ENCODE measurements at places on chromosomes 5 and 9. TPM values are rescaled to one million over a fixed set of nuclear protein-coding genes. Genes with fewer than 3 reads are reported as not detected.

GRCh38 chr9:108434502-108434901 is 421.3 kb downstream of the ACTL7B start:
- DNase-seq, result no peak

DNA sequence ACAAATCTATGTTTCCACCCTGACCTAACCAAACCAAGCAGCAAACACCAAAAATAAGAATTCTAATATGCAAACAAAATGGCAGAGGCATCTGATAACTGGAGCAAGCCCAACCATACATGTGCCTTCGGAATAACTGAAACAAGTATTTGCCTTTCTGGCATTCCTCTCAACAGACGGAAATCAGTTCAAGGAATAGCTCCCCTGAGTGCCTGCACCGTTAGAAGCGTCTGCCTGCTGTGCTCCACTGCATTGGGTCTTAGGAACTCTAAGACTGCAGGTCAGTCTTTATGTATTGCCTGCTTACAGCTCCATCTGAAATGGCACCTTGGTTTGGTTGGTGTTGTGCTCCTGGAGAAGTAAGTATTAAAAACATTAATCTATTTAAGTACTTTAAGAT is 98.5 kb downstream of the MRPS27 start:
- DNase-seq, result no peak

DNA sequence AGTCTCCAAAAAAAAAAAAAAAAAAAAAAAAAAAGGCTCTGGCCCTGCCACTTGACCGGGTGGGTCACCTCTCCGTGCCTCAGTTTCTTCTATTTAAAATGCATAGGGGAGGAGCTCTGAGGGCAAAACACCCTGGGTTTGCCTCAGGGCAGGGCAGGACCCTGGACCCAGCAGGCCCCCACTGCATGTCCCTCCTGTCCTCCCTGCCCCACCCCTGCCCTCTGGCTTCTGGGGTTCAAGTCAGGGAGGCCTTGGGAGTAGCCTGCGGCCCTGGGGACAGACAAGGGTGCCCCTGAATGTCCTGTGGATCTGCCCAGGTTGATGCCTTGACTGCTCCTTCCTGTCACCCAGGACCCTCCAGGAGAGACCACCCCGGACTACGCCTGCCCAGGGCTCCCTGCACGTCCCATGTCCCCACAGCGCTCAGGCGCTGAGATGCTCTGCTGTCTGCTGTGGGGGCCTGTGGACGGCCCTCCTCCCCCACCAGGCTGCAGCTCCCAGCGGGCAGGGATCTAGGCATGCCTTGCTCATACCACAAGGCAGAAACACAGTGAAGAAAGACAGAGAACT is 35.4 kb downstream of the ADAMTS2 start:
- no peak for DNase-seq

- DNase-seq, result no peak
Measured at GRCh38 chr9:86669422-86669821, 277.9 kb downstream of the GAS1 start.

The RHOBTB3 gene
- total RNA-seq, result 34.6 TPM

- DNase-seq, result no peak
Measured at GRCh38 chr9:89410641-89411350, 87.1 kb downstream of the SEMA4D start.

The MAN2A1 gene
- total RNA-seq, result 41.1 TPM

- DNase-seq, result no peak
Measured at GRCh38 chr5:139895647-139896046, 100.0 kb downstream of the PSD2 start.

The RNF183 gene
- total RNA-seq, result not detected

DNA sequence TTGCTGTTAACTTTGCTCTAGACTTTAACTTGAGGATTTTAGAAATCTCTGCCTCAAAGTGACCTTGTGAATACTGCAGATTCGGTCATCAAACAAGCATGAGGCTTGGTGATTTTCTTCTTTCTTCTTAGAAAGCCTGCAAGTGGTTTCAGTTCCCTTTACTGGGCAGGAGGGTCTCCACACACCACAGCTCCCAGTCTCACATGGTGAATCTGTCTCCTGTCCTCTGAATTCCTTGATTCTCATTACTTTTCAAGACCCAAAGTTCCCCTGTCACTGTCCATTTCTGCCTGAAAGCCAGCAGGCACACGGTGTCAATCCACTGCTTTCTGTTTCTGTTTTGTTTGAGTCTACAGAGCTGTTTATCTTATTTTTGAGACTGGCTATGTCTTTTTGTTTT is 14.1 kb downstream of the HSPB3 start:
- no peak for DNase-seq

The MSMP gene
- not detected for total RNA-seq

The TAF11L6 gene
- total RNA-seq, result not detected

The EFCAB9 gene
- not detected for total RNA-seq

The PAEP gene
- total RNA-seq, result not detected

- no peak for DNase-seq
Measured at GRCh38 chr5:139880416-139881142, 85.0 kb downstream of the PSD2 start.

DNA sequence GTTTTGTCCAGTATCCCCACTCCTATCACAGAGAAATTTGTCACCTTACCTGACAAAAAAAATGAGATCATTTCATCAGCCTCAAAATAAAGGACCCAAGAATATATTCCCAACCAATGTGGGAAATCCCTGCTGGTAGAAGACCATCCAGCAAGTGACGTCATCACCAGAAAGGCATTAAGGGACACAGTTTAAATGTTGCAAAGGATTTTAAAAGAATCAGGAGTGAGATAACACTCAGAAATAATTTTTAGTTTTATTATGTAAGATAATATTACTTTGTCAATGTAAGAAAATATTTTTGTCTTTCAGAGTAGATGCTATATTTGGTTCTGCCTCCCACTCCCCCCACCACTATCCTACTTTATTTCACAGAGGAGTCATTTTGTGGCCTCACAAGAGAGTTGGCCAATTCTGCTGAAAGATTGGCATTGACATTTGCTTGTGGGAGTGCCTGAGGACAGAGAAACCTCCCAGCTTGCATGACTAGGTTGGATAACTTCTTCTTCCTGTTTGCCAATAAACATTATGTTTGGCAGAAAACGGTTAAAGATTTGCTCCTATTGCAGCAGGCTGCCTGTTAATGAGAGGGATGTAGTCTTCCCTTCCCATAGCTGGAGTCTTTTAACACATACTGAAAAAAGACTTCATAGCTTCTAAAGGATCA is 288.6 kb upstream of the DAB2 start:
- DNase-seq, result no peak

GRCh38 chr9:105218673-105219072 is 25.8 kb upstream of the SLC44A1 start:
- no peak for DNase-seq

DNA sequence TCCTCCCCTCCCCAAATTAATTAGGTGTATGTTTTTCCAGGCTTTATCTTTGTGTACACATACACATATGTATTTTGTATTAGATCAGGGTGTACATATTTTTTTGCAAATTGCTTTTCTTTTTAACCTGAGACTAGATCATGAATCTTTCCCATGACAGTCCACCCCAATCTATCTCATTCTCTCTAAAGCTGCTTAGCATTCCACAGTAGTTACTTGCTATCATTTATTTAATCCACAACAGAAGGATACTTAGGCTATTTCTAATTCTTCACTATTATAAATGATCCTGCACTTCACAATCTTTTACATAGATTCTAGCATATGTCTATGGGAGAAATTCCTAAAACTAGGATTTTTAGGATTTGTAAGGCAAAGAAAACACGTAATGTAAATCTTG is 43.9 kb downstream of the SH3RF2 start:
- no peak for DNase-seq

DNA sequence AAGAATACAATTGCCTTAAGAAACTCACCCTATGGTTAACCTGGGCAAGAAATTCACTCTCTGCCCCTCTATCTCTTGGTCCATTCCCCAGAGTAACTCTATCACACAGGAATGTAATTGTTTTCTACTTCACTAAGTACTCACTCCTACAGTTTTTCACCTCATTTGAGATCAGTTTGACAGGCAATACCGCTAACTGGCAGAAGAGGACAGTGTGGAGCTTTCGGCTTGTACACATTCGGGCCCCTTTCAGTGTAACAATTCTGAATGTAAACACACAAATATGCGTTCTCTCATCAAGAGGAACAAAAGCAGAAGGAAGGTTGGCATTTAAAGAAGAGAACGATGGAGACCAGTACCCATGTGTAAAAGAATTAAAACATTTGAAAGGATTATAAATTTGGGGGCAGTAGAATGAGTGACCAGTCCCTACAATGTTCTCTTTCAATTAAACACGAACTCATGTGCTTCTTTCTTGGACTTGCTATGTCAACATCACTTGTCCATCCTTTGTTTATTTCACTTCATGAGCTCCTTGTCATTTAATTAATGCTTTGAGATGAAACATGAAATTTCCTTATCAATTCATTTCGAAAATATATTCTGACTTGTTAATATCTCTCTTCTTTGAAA is 188.5 kb upstream of the GRAMD2B start:
- DNase-seq, result no peak

- no peak for DNase-seq
Measured at GRCh38 chr5:142095035-142095434, 13.5 kb upstream of the NDFIP1 start.

- no peak for DNase-seq
Measured at GRCh38 chr5:50445296-50445949, 4.3 kb upstream of the EMB start.
